ENCODE measurements at places on chromosomes 2 and 18.
A peak's percentile ranks its signal among the peaks of the same experiment; 100 is the strongest.

DNA sequence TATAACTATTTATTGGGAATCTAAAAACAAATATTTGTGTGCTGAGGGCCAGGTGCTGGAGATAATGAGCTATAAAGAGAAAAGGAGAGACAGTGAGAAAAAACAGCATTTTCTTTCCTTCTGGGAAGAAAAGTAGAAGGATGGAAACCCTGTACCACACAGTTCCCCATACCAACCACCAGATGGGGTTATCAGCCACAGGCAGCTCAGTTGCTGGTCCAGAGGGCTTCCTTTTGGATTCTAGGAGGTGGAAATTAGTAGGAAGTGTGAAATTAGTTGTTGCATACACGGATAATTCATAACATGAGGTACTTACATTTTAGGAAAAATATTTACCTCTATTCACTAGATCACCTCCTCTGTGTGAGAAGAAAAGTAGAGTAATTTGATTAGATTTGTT, 237.0 kb upstream of the FOSL2 start:
- DNase-seq: no peak

GRCh38 chr2:217857624-217858506, 144.9 kb downstream of the TNS1 start:
- no peak for DNase-seq

DNA sequence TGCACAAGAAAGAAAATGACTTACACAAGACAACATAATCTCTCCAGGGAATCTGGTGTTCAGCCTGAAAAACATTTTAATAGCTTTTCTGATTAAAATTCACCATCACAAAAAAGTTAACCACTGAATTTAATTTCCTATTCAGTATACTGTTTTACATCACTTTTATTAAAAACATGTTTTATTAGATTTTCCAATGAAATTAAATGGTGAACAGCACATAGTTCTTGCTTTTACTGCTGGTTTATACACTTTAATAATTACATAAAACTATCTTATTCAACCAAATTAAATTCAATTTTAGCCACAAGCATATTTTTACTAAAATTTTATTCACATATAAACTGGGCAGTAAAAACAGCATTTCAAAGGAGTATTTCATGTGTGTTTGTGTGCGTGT, 138.3 kb downstream of the NOL4 start:
- DNase-seq: no peak

DNA sequence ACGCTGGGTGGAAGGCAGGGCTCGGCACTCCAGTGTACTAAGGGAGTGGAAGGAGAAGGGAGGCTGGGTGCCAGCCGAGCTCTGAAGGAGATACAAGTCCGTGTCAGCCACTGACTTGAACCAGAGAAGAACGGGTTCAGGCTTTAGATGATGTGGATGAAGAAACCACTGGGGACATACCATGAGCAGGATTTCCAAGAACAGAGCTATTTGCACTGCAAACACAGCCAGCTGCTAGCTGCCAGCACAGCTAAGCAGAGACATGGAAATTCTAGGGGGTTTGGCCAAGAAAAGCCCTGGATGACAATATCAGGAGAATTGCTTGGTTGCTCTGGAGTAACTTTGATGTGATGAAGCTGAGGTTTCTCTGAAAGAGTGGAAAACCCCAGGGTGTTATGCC, 5.2 kb downstream of the CD207 start:
- no peak for DNase-seq

- no peak for DNase-seq
These were observed 4.4 kb downstream of the CCL20 start for GRCh38 chr2:227817850-227818674.

- DNase-seq: no peak
These were observed 37.1 kb downstream of the ZNF516 start for GRCh38 chr18:76457957-76458356.

DNA sequence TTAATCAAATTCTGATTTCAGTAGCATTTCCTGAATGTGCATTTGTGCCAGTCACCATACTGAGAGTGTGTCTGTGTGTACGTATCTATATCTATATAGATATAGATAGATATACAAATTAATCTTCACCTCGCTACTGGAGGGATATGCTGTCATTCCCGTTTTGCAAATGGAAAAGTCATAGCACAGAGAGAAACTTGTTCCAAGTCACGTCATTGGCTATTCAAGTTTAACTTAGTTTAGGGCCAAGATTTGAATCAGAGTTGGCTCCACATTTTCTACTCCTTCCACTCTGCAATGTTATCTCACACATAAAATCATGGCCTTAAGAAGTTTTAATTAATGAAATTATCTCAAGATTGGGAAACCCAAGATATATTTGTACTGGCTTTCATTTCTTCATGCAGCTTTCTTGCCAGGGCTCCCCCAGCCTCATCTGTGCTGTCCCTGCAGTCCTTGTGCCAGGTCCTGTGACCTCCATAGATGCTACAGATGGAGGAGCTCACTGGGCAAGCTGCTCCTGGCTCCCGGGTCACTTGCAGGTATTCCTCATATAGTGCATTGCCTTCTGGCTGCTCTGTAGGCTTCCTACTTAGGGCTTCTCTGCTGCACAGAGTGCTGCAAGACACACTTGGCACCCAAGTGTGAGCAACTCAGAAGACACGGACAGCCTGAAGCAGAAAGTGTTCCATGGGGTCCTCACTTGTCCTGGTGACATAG, 245.8 kb downstream of the KCNS3 start:
- no peak for DNase-seq

GRCh38 chr18:31162419-31162793, 250 bp downstream of the DSC1 start:
- no peak for DNase-seq

GRCh38 chr18:63736876-63737275, 34.1 kb downstream of the SERPINB11 start:
- DNase-seq: no peak

DNA sequence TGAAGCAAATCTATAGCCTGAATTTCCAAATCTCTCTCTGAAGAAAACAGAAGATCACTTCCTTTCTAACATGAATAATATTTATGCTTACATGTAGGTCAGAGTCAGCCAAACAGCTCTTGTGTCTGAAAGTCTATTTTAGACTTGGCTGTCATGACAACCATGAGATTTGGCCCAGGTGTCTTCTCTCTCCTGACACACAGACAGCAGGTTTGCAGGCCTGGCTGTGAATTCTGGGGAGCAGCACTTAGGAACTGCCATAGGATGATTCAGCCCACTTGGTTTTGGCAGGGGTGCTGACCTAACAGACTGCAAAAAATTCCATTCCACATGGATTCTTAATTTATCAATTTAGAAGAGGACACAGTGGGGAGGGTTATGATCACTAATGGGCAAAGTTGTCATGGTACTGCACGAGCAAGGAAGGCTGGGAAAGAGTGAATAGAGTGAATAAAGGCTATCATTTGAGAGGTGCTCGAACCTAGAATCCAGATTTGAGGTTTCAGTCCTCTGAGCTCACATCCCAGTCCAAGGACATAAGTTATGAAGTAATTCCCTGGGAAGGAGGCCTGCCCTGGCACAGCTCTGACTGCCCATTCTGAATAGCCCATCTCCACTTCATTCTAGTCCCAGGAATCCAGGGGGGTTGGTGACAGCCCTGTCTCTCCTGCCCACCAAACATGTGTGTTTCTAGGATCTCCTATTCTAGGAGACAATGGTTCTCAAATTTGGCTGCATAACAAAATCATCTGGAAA, 453.9 kb upstream of the TRIB2 start:
- no peak for DNase-seq

DNA sequence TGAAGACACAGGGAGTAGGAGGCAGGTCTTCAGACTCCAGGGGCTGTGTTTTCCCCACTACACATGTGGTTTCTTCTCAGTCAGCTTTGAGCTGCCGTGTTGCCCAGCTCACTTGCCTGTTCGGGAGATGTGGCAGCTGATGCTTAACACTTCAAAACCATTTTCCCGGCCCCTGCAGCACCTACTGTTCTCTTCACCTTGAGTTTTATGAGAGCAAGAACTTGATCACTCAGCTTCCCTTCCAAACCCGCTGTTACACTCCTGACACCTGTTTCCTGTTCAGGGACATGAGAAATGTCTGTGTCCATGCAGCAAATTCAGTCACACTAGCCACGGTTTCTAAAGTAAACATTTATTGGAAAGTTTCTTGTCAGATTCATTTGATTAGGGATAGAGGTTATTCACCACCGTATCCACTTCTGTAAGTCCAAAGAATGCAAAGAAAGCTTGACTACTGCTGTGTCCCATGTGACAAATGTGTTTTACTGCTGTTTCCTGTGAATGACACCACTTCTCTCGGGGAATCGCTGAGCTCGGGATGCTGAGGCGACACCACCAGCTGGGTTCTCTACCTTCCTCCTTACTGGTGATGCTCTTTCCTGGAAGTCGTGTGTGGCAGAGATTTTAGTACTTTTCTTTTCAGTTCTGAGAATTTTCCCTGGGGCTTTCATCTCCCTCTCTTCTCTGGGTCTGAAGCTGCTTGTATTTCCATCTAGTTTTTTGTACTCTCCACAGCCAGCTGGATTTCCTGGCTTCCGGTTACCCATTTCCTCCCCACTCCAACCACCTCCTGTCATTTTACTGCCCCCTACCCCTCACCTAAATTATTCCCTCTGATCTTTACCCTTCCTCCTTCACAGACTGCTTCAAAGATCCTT, 91.7 kb downstream of the KLF7 start:
- DNase-seq: peak; percentile 38

DNA sequence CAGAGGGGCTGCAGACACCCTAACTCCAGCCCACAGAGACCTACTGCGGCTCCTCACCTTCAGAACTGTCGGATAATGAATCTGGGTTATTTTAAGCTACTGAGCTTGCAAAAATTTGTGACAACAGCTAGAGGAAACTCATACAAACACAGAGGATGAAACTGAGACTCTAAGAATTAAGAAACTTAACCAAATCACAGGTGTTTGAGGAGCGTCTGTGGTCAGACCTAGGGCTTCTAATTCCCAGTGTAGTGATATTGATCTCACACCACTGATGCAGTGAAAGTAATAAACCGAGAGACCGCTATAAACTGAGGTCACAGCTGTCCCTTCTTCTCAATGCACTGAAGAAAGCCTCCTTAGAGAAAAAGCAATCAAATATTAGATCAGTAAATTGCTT, 110.1 kb downstream of the RGPD3 start:
- no peak for DNase-seq

- DNase-seq: no peak
These were observed 182.6 kb upstream of the CHAC2 start for GRCh38 chr2:53584986-53585385.

GRCh38 chr2:217523286-217523685, 479.5 kb downstream of the TNS1 start:
- no peak for DNase-seq

- no peak for DNase-seq
These were observed 438 bp downstream of the HSPE1 start for GRCh38 chr2:197500503-197501131.

DNA sequence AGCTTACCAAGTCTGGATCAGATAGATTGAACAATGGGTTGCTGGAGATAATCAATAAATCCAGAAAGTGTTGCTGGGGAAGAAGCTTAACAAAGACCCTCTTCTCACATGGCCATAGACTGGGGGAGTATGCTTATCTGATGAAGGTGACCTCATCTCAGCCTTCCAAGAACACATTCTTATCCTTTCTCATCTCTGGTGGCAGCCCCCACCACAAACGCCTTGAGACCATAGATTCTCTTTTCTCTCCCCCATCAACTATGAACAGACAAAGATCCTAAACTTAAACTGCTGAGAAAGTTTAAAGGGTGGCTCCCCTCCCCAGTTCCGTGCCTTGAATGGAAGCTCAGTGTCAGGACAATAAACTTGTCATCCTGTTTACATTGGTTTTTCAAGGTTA, 428.7 kb upstream of the TRIB2 start:
- DNase-seq: no peak

- no peak for DNase-seq
These were observed 1674.5 kb upstream of the NXPH2 start for GRCh38 chr2:140454717-140455116.

GRCh38 chr2:171159372-171160118, 1.1 kb downstream of the TLK1 start:
- peak; percentile 62 for DNase-seq

DNA sequence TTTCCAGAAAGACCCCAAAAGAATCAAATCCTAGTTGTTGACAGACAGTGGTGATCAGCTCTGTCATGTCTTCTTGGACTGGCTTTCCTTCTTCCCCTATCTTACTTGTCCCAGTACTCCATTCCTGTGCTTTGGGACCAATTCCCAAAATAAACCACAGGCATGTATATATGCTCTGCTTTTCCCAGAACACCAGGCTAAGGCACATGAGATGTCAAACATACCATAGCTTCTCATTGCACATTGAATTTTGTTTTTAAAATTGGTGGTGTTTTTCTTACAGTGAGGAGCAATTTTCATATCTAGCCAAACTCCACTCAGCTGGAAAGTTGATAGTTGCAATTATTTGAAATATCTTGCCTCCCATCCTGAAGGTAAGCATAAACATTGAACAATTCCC, 88.9 kb upstream of the RGPD4 start:
- no peak for DNase-seq

DNA sequence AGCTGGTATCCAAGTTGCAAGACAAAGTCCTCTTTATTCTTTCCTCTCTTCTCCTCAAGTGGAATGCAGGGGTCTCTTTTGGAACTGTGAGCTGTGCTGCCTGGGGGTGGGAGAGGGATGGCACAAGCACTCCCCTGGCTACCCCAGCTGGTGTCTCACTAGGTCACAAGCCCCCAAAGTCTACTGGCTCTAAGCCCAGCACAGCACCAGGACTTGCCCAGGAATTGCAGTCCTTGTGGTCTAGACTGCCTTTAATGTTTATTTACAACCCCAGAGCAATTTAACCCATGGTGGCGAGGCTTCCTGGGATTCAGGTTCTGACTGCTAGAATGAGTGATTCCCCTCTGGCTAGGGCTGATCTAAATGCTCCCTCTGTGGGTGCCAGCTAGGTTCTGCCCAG, 199.0 kb upstream of the STK17B start:
- DNase-seq: no peak

DNA sequence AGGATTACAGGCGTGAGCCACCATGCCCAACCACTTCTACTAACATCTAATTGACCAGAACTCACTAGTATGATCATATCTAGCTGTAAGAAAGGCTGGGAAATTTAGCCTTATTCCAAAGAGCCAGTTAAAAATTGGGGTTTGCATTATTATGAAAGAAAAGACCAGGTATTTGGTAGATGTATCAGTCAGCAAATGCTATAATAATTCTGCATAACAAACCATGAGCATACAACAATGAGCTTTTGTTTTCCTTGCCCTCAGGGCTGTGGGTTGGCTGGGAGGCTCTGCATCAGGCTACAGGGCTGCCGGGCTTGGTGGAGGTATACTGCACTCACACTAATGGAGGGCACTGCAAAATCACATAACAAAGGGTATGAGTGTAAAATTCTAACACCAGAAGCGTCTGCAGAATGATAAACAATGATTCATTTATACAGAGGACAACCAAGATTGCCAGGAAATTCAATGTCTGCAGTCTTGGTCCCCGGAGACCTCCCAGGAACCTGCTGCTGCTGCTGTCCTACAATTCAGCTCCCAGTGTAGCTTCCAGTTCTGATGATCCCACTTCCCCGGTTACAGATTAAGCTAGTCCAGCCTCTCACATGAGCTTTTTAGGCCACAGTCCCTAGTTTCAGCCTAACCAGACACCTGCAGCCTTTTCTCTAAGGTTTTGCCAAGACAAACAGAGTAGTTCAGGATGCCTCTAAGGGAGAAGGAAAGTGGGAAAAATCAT, 32.2 kb upstream of the ST3GAL5 start:
- DNase-seq: no peak
